Left cardiac atrium (tissue), 4 donors: ENCODE measurements at places on chromosomes 5 and 9. TPM values are rescaled to one million over a fixed set of nuclear protein-coding genes. Genes with fewer than 3 reads are reported as not detected.

Gene ARSI
- total RNA-seq = 0.68 TPM

Gene IL17B
- 0.89 TPM for total RNA-seq

Gene IL5
- not detected for total RNA-seq

Gene GNG10
- 29.8 TPM for total RNA-seq

Gene KIF12
- total RNA-seq = 0.09 TPM

Gene PCDHB13
- 5.3 TPM for total RNA-seq

Gene PDGFRB
- 62.9 TPM for total RNA-seq

Gene KIF27
- 4.8 TPM for total RNA-seq

Gene DDX4
- total RNA-seq = not detected

Gene DNAI1
- total RNA-seq = not detected

- no peak for DNase-seq
These were observed 5.8 kb upstream of the PAIP2 start for GRCh38 chr5:139335811-139336210.

DNA sequence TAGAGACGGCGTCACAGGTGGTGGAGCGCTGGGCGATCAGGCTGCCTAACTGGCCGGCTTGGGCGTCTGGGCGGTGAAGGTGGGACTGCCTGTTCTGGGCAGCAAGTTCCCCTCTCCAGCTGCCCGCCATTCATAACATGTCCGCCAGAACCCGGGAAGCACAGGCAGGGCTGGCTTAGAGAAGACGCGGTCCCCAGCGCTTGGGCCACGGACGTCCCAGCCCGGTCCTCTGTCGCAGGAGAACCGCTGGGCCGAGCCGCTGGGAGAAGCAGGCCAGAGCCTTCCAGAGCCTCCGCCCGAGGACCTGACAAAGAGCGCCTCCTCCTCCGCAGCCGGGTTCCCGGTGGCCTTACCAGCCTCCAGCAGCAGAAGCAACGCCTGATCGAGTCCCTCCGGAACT lies 15.2 kb upstream of the HAND1 start:
- no peak for DNase-seq

DNA sequence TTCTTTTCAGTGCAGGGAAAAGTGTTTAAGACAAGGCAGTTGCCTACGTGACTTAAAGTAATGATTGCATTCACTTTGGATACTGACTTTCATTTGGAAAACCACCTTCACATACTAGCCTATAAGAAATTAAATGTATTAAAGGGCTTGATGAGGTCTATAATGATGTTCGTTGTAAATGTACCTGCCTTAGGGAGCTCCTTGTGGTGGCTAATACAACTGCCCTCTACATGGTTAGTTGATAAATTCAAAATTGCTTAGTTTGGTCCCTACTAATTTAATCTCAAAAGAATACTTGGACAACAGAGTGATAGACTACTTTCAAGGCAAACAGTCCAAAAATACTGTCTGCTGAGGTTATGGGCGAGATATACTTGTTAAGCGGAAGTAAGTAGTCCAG lies 3.8 kb downstream of the VLDLR start:
- DNase-seq = no peak

DNA sequence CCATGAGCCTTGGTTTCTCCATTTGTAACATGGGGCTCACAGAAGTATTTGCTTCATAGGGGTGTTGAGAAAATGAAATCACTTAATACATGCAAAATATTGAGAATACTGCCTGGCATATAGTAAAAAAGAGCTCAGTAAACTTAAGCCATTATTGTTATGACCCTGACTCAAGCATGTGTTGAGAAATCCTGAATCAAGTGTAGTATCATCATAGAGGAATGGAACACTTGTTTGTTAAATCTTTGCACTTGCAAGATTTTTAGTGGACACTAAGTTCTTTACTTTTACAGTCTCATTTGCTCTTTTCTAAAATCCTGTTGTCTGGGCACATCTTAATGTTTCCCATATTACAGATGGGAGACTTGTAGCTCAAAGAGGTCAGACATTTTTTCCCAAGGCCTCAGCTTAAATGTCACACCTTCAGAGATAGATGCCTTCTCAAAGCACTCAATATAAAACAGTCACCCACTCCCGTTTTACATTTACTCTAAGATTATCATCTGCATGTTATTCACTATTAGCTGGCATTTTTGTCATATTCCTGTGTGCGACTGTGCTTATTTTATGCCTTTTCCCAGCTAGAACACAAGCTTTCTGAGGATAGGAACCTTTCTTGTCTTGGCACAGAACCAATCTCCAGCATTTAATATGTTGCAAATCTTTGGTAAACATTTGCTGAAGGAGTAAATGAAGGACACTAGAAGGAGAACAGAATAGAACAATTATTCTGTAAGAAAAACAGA lies 250.0 kb upstream of the TNC start:
- DNase-seq = no peak

GRCh38 chr5:126449751-126450271 lies 26.6 kb downstream of the GRAMD2B start:
- no peak for DNase-seq

DNA sequence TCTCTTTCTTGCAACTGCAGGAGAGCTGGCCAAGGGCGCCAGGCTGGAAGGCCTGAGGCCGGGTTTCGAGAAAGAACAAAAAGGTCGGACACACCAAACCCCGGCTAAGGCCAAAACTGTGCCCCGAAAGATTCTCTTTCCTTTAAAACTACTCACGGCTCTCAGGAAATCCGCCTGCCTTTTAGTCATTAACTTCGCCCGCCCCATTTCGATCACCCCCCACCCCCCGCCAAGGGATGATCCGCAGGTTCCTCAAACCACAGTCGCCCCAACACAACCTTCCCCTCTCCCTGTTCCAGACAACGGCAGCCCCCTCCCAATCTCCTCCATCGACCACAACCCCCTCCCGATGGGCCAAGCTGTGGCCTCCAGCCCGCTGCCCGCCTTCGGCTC lies 536 bp downstream of the FEM1C start:
- DNase-seq = no peak

GRCh38 chr9:27125030-27125429 lies 16.0 kb downstream of the TEK start:
- DNase-seq = peak; percentile 63

- no peak for DNase-seq
These were observed 560.5 kb upstream of the MEF2C start for GRCh38 chr5:89443508-89443907.

DNA sequence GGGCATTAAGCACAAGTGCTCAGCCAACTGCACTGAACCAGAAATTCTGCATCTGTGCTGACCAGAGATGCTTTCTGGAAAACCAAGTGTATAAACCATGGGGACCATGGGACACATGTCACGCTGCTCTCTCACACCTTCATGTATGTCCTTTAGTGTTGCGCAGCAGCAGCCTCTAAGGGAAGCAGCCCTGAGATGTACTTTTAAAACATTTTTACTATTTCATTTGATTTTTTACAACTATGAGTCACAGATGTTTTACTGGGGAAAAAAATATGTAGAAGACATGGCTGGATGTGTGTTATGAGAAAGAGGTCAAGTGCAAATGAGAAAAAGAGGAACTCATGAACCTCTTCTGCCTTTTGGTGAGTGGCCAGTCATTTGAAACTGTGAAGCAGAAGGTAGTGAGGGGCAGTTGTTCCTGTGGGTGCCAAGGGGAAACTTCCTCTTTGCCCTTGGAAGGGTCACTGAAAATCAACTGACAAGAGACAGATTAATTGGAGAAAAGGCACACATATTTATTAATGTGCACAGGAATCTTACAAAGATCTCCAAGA lies 31.4 kb upstream of the SYK start:
- no peak for DNase-seq

- DNase-seq = peak; percentile 21
These were observed 17.9 kb downstream of the TPPP start for GRCh38 chr5:675111-675870.

DNA sequence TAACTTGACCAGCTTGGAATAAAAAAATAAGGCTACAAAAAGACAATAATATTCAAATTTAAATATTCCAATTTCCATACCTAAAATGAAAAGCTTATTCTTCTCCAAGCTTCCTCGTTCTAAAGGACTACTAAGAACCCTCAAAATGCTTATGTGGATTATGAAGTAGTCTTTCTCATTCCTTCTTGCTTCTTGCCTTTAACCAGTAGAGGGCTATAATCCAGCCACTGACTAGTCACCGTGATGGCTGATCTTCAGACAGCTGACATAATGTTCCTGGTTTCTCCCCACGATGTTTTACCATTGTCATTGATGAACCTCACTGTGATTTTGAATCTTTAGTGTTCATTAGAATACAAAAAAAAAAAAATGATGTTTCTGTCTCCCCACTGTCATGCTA lies 515.3 kb downstream of the TLE1 start:
- DNase-seq = no peak

DNA sequence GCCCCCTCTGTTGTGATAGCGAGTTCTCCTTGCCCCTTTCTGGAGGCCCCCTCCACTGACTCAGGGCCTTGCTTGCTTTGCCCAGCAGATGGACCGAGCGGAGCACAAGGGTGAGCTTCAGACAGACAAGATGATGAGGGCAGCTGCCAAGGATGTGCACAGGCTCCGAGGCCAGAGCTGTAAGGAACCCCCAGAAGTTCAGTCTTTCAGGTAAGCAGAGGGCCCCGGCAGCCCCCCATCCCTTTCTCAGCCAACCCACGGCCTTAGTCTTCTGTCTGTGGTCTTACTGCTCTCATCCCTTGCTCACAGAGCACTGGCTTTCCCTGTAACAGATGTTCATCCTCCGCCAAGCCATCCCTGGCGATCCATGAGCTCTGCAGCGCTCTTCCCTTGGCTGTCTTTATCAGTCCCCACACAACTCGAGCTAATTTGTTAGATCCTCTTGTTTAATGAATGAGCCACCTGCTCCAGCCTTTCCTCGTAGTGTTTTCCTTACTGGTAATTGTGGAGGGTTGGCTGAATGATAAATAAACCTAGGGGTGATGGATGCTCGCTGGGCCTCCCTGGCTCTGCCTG lies 18.4 kb upstream of the RARS1 start:
- no peak for DNase-seq

DNA sequence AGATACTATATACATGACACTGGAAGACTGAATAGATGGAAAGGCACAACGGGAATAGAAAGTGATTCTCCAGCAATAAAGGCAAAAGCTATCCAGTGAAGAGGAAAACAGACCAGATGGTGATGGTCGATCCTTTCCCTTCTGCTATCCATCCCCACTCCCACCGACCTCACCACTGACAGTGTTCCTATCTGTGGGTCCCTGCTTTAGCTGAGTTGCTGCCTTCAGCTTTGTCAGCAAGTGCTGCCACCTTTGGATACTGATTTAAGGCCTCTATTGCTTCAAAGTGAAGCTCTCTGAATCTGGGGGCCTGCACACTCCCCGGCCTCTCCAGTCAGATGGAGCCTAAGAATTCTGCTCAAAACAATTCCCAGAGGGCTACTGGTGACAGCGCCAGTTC lies 32.3 kb downstream of the EPB41L4A start:
- no peak for DNase-seq

GRCh38 chr9:131872006-131872405 lies 132.1 kb upstream of the RAPGEF1 start:
- no peak for DNase-seq

- DNase-seq = no peak
These were observed 1.6 kb downstream of the SLC27A6 start for GRCh38 chr5:128966846-128967245.
